ENCODE measurements at places on chromosomes 3 and 15. TPM values are rescaled to one million over a fixed set of nuclear protein-coding genes. Genes with fewer than 3 reads are reported as not detected.

DNA sequence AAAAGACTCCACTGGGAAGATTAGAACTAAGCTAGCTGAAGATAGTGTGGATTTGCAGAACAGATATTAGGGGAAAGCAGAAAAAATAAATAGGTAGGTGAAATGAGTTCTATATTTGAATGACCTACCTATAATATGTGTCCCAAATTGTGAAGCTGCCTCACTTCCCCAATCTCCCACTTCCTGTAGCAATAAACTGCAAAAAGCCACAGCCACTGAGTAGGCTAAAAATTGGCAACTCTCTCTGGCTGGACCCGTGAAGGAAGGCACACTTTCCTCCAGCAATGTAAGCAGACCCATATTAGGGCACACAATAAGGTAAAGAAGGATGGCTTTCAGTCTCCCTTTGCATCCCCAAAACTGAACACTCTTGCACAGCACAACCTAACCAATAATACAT lies 43.7 kb upstream of the NECTIN3 start:
- no peak for DNase-seq

- no peak for DNase-seq
These were observed 373.8 kb downstream of the EPHB1 start for GRCh38 chr3:135168822-135169221.

- DNase-seq: no peak
These were observed 1348.2 kb upstream of the ALCAM start for GRCh38 chr3:104018541-104018940.

GRCh38 chr15:39296955-39297354 lies 283.9 kb upstream of the THBS1 start:
- DNase-seq: no peak

GRCh38 chr3:197682713-197683112 lies 54.0 kb downstream of the RUBCN start:
- DNase-seq: no peak

GRCh38 chr15:94631608-94632007 lies 400.2 kb downstream of the MCTP2 start:
- DNase-seq: no peak

DNA sequence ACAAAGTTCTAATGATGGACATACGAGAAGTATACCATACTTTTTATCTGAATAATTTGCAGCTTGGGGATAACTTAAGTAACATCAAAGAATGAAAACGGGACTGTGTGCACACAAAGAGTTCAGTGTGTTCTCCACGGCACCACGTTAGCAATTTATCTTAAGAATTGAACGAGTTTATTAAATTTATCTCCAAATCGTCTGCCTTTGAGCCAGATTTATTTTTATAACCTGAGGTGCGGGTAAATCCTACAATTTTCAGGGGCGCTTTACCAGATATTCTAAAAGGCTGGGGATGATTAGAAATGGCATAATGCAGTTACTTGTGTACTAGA lies 3.5 kb downstream of the CHD2 start:
- no peak for DNase-seq

DNA sequence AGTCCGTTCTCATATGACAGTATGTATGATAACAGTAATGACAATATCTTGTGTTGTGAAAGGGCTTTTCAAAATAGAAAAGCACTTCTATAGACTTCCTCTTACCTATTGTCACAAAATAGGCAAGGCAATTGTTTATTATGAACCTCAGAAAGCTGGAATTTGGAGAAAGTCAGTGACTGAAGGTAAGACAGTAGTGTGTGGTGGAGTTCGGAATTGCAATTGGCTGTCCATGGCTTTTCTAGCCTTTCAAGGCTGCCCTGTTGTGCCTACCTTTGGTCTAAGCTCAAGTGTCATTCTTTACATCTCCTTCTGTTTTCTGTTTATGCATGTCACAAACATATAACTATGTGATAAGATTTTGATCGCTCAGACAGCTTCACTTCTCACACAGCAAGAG lies 219.3 kb upstream of the NR2E3 start:
- no peak for DNase-seq

POPDC2 gene
- polyA plus RNA-seq: 4.7 TPM

SERP1 gene
- polyA plus RNA-seq: 139 TPM
